ENCODE measurements at places on chromosomes 2 and 18.

GRCh38 chr18:64119916-64120315 is 29.0 kb downstream of the LINC00305 start:
- DNase-seq = no peak

DNA sequence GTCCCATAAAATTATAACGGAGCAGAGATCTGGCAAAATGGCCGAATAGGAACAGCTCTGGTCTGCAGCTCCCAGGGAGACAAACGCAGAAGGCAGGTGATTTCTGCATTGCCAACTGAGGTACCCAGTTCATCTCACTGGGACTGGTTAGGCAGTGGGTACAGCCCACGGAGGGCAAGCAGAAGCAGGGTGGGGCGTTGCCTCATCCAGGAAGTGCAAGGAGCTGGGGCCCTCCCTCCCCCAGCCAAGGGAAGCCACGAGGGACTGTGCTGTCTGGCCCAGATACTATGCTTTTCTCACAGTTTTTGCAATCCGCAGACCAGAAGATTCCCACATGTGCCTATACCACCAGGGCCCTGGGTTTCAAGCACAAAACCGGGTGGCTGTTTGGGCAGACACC is 22.8 kb downstream of the ICA1L start:
- DNase-seq = no peak

DNA sequence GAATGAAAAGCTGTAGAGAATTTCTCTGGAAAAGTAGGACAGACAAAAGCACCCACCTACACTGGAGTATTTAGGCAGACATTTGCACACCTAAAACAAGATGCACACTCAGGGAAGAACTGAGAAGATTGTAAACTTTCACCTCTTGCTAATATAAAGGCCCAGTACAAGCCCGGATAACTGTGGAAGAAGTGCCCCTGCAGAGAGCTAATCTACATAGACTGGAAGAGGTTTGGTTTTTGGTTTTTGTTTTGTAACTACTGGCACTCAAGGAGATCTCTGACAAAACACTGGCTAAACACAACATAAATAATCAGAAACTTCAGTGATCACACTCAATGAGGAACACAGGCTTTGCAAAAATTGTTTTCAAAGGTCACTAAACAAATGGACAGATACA is 782.2 kb upstream of the SLC8A1 start:
- DNase-seq = no peak

DNA sequence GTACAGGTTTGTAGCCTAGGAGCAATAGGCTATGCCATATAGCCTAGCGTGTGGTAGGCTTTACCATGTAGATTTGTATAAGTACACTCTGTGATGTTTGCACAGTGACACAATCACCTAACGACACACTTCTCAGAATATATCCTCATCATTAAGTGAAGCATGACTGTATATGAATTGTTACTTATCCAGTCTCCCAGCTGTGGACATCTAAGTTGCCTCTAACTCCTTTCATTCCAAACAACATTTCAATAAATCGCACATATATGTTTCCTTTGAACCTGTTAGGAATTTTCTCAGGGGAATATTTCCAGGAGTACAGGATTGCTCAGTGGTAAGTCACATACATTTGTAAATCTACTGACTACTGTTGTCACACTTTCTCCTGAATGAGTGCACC is 90.0 kb downstream of the ARHGAP15 start:
- DNase-seq = no peak

DNA sequence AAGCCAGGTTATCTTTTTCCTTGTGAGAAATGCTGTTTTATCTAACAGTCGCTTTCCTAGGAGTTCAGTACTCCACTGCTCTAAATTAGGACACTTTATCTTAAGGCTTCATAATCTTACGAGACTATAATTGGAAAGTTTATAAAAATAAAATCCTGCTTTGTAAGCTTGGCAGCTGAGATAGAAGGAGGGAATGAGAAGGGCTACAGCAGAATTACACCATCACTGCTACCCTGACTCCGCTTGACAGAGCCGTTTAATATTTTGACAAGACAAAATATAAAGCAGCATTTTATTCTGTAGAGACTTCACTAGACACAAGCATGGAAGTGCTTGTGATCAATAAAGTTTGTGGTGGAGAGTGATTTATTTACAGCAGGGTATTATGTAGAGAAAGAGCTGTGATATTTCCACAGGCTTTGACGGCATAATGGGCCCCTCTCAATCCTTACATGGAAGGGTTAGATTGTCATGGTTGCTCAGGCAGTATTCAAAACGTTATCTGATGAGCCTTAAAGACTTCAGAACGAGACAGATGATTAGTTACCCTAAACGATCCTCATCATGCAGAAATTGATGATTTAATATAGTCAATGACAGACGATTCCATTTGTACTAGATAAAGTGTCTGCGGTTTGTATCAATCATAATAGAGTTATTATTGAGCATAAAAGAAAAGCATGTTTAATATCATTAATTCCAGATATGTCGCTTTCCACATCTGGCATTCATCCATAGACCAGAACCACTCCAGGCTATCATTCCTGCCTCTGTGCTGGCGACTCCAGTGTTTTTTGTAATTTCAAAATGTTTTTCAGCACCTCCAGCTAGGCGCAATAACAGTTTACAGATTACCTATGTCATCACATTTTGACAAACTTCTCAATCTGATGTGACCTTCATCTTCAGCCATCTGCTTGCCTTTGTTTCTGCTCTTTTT is 242.2 kb downstream of the FIGN start:
- no peak for DNase-seq

DNA sequence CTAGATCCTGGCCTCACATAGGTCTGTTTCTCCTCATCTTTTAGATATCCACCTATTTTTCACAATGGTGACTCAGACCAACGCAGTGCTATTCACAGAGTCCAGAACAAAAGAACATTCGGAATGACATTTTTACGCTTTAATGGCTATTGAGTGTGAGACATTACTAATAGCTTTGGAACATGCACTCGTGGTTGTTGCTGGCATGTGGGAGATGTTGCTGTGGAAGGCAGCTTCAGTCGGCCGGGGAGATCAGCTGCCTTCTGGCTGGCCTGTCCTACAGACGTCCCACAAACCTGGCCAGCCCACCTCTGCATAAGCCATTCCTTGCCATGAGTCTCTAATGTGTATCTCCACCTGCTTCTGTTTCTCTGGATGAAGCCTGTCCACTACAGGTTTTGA is 3.4 kb downstream of the MBP start:
- peak; percentile 97 for DNase-seq

DNA sequence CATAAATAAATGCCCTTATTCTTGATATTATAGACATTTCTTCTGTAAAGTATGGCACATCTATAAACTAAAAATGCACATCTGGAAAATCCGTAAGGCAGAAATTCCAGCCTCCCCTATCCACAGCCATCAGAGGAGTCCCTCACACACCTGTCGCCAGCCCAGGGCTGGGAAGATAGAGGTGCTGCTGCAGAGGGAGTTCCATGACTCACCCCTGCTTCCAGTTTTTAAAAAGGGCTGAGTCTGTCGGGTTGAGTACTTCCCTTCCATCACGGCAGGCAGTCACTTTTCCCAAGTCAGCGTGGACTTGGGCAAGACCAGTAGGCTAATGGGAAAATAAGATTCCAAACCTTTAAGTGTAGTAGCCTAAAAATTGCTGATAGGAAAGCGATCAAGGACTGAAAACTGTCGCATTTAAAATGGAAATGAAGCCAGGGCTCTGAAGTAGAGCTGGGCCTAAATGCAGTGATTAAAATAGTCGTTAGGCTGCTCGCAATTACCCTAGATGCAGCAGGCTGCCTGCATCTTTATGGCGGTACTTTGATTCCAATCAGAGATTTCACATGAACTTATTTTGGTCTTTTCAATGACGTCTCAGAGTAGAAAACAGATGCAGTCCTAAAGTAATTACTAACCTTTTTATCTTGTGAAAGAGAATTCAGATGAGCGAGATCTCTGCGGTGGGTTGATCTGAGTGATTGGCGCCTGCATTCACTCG is 280.5 kb downstream of the AGAP1 start:
- no peak for DNase-seq

DNA sequence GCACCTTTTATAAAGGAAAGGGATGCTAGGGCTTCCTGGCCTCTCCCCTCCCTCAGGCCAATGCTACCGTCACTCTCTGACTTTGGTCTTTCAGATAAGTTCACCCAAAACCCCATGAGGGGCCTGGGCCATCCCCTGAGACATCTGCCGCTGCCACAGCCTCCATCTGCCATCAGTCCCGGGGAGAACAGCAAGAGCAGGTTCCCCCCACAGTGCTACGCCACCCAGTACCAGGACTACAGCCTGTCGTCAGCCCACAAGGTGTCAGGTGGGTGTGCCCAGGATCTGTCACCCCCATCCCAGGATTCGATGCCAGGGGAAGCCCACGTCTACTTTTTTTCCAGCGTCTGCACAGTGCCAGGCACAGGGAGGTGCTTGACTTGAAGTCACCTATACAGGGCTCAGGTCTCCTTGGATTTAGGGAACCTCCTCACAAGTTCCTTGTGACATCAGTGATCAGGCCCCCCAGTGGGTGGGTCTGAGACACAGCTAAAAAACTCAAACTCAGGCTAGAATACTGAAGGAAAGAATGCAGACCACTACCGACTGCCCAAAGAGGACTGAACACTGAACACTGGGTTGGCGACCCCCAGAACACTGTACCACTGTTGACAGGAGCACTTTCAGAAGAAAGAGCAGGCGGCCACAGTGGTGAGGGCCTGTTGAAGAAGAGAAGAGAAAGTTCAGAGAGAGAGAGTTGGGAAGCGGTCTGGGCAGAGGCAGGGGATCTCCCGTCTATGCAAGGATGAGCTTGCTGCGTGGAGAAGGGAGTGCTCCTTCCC is 85.3 kb downstream of the EPAS1 start:
- no peak for DNase-seq

DNA sequence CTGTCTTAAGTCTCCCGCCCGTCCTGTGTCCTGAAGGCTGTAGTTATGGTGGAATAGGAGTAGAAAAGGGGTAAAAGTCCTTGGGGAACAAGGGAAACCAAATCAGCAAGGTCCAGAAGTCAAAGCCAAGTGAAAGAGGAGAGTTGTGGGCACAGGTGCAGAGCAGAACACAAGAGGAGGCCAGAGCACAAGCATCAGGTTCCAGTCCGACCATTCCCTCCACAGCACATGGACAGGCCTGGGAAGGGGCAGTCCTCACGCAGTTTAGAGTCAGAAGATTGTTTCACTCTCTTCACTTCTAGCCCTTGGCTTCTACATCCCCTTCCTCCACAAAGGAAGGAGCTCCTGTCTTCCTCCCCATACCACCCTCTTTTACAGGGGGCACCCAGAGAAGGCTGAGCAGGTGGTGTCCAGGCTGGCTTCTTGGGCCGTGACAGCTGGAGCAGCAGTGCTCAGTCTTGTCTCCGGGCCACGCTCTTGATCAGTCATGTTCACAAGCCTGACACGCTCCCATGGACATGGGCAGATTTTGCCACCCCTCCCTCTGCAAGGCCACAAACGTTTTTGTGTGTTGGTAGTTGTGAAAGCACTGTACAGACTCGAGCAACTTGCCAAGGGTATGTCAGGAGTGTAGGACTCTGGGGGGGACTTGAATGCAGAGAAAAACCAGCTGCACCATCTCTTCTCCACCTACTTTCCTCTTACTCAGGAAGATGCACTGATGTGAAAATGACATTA is 138.5 kb upstream of the DAPL1 start:
- no peak for DNase-seq

DNA sequence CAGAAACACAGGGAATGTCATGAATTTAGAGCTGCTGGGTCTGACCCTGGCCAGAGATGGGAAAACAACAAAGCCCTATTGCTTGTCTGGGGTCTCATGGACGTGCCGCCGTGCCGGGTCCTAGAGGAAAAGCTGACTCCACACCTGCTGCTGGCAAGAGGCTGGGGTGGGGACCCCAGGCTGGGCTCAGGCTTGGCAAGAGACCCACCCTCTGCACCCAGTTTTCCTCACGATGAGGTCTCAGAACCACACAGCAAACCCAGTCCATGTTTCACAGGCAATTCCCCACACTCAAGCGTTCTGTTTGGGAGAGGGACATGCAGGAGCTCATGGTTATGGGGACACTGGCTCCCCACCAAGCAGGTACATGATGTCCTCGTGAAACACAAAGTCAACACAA is 367.3 kb upstream of the SALL3 start:
- no peak for DNase-seq

DNA sequence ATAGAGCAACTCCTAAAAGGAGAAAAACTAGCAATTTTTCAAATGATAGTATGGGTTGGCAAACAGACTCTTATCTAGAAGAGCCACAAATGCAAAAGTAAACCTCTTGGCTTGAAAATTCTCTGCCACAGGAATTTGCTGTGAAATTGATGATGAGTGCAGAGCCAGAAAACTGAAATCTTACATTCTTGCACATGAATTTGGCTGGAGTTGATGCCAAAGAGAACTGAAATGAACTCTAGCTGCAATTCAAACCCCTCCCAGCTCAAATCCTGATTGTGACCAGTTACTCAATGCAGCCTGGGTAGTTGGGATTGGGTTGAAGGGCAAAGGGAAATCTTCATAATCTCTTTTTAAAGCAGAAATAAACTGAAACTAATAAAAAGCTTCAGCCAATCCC is 266.6 kb downstream of the PDE11A start:
- no peak for DNase-seq

DNA sequence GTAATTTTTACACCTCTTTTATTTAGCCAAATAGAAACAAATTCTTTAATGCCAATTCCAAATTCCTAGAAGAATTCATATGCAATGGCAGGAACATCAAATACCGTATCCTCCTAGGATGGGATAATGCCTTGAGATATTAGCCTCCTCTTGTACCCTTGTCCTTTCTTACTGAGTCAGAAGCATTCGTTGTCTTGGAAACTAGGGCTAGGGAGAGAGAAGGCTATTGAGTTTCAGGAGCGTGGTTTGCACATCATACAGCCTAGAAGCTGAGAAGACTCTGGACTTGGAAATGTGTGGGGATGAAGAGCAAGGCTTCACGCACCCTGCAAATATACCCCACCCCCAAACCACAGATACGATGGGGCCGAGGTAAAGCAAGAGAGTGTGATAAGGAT is 300.7 kb downstream of the SP3 start:
- no peak for DNase-seq

- no peak for DNase-seq
These were observed 47.9 kb downstream of the SLC14A1 start for GRCh38 chr18:45771587-45772480.

DNA sequence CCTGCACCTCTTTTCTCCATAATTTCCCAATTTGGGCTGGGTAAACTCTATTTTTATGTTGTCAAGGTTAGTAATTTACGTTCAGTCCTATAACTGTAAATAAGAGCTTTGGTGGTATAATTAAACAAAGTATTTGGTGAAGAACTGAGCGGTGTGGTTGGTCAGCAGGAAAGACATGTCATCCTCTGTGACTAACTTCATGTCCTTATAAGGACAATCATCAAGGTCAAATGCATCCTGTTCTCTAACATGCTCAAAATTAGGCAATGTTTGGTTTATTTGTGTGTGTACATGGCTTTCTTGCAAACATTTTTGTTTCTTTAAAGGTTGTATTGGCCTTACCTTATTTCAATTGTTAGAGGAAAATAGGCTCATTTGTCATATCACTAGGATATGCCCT is 121.5 kb upstream of the NABP1 start:
- no peak for DNase-seq

GRCh38 chr2:70570041-70570661 is 16.5 kb upstream of the TGFA start:
- DNase-seq = peak; percentile 92

GRCh38 chr18:55694291-55694690 is 106.3 kb upstream of the TCF4 start:
- no peak for DNase-seq

GRCh38 chr2:147614471-147614870 is 230.4 kb upstream of the ACVR2A start:
- no peak for DNase-seq
